ENCODE measurements at places on chromosomes 2 and 18.
A peak's percentile ranks its signal among the peaks of the same experiment; 100 is the strongest.

DNA sequence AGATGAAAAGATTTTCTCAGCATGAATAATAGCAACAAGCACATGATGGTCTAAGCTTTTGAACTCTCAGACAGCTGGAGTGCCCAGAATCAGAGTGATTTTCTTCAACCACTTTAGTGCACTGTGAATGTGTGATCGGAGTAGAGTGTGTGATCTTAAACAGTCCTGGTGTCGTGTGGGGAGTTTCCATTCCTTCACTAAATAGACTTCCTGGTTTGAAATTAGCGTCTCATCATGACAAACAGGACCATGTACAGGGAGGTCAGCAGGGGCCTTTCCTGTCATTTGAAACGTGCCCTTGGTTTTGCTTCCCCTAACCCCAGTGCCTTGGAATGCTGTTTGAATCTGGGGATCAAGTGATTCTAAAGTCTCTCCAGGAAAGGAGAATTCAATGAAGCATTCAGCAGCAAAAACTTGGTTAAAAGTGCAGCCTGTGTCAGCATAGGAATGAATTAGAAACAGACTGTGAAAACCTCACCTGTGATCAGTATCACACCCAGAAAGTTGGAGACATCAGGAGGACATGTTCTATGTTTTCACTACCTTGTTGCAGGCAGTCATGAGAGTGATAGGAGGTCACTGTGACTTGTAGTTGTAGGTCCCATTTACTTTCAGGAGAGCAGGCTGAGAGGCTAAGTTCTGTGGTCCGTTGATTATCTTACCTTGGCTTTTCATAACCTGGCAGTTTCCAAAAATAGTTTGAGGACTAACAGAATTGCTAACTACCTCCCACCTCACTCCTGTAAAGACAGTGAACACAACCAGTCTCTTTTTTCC is 400.3 kb downstream of the MTX2 start:
- peak; percentile 13 for DNase-seq

GRCh38 chr2:50111067-50111466 is 920.9 kb downstream of the NRXN1 start:
- no peak for DNase-seq

- no peak for DNase-seq
Observed at GRCh38 chr2:11681722-11682589, 12.0 kb upstream of the NTSR2 start.

DNA sequence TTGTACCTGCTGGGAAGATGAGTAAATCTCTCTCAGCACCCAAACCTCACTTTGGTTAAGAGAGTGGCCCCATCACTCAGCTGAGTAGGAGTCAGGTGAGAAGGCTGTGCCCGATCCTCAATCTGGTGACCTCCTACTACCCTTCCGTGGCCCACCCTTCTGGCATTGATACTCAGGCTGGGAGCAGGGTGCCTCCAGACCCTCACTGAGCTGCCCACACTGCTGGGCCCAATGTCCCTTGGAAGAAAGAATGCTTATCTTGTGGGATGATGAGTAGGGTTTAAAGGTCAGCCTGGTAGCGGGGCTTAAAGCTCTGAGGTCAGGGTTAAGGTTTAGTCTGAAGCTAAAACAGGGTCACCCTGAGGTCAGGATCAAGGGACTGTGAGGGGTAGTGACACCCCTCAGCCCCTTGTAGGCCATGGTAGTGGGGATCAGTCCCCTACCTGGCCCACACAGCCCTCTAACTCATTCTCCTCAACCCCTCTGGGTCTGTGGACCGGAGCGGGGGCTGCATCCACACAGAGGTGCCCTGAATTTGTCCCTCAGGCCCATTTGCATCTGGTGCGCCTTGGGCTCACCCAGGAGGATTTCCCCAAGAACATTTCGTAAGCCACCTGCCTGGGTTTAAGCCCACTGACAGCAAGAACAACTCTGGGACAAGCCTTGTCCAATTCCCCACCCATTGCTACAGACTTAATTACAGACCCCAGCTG is 123.8 kb downstream of the CYP26B1 start:
- DNase-seq = no peak

GRCh38 chr2:235264121-235264493 is 229.7 kb upstream of the AGAP1 start:
- no peak for DNase-seq

DNA sequence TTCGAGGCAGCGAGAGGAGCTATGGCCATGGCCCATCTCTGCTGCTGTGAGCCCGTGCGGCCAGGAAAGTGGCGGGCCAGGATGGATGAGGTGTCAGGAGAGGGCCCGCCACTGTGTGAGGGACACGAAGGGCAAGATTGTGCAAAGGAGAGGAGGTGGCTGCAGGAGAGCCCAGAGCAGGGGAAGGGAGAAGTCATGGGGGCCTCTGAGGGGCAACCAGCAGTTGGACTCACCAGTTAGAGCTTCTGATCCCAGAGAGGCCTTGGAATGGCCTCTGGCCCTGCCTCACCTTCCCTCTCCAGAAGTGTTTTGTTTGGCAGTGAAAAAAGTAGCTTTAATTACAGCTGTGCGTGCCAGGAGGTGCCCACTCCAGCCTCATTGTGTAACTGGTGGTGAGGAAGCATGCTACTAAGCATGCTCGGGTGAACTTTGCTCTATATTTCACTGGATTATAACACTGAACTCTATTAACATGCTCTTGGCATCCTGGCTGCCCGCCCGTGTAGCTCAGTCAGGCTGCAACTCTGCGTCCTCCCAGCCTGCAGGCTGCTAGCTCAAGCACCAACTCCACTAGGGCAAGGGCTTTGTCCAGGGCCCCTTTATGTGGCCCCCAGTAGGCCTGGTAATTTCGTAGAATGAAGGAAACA is 34.2 kb downstream of the IMPA2 start:
- DNase-seq = peak; percentile 26

DNA sequence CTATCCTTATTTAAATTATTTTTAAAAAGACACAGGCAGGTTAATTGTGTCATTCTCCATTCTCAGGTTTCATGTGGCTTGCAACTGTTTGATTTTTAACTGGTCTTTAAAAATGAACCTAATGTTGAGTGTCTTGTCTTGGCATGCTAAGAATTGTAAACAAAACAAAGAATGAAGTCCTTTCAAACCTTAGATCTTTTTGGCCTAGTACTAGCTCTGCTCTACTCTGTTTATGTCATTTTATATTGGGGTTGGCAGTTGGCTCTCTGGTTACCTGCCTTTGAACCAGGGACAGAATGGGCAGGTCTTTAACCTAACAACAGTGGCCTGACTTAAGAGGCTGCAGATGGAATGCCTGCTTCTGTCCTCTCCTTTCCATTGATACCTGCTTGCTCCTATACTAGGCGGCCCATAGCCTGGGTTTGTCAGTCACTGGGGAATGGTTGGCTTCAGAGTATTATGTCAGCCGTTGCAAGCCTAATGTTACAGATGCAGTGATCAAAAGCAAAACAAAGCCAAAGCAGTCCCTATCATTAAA is 85.5 kb downstream of the MTA3 start:
- DNase-seq = no peak

- DNase-seq = no peak
Observed at GRCh38 chr2:11140492-11140891, 14.8 kb upstream of the SLC66A3 start.

DNA sequence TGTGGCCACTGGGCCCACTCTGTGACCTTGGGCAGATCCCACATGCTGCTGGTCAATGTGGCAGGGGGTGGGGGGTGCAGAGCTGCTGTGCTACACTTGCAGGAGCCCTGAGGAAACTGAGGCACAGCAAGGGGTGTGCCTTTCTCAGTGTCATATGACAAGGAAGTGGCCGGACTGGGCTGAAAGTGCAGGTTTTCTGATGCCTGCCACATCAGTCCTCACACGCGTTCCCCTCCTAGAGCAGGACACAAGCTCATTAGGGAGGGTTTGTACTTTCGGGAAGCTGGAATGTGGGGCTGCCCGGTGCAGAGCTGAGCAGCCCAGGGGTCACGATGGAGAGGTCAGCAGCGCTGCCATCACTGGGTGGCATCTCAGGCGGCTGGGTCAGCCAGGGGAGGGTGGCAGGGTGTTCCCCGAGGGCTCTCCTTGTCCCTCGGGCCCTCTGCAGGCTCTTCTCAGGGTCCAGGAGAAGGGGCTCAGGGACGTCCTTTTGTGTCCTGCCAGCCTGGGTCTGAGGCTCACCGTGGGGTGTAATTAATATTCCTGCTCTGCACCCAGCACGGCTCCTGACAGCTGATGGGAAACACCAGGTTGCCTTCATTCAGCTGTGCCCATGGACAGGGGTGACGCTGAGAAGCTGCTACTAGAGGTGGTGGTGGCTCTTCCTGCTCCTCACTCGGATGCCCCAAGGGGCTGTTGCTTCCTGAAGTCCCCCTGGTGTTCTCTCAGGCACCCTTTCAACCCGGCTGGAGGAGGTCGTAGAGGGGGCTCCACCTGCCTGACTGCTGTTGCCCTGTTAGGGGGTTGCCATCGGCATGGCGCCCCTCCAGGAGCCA is 62.1 kb upstream of the HDAC4 start:
- DNase-seq = no peak

DNA sequence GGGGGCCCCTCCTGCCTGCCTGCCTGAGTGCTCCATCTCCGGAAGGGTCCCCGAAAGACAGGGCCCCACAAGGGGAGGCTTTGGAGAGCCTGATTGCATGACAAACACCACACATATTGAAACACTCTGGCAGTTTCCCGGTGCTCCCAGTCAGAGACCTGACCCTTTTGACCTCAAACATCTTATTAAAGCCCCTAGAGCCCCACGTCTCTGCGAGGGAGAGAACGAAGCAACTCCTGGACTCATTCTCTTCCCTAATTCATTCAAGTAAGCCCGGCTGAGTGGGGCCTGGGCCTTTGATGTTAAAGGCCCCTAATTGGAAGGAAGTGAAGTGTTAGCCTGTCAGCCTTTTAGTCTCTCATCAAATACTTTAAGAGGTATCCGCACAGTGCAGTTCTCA is 335.6 kb downstream of the CYRIA start:
- DNase-seq = no peak

DNA sequence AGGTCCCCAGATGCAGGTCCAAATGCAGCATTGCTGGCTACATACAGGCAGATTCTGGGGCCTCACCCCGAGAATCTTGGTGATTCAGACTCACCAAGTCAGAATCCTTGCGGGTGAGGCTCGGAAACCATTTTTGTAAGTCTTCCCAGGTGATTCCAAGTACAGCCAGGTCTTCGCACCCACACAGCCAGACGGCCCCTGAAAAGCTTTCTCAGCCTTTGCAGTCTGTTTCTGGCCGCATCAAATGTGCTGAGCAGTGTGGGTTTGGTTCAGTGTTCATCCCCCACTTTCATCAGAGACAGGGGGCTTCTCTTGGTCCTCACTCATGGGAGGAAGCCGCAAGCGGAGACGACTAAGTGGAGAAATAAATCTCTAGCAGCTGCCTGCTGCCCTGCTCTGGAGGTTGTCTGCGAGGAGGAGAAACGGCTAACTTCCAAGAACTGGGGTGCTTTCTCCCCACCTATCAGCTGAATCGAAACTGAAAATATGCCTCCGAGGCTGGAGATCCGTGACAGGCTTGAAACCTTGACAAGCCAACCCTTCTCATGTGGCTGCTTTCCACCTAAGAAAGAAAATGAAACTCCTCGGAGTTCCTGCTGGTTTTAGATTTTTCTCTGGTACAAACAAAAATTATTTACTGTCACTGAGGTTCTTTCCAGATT is 8.9 kb upstream of the TMEM185B start:
- no peak for DNase-seq

GRCh38 chr2:137168552-137168951 is 403.2 kb downstream of the THSD7B start:
- DNase-seq = peak; percentile 1

GRCh38 chr2:72347081-72347480 is 199.4 kb upstream of the CYP26B1 start:
- no peak for DNase-seq

DNA sequence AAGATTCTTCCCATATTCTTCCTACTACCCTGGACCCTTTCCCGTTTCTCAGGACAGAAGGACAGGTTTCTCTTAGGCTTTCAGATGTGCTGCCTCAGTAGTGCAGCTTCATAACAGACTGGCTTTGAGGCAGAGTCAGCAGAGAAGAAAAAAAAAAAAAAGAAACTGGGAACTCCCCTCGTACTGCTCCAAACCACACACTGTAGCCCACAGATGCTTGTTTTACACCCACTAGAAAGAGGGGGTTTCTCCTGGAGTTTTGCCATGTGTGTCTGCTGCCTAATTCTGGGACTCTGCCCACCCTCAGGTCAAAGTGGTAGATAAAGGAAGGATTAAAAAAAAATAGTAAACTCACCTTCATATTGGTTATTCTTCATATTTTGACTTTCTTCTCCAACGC is 95.9 kb downstream of the NCOA1 start:
- no peak for DNase-seq

DNA sequence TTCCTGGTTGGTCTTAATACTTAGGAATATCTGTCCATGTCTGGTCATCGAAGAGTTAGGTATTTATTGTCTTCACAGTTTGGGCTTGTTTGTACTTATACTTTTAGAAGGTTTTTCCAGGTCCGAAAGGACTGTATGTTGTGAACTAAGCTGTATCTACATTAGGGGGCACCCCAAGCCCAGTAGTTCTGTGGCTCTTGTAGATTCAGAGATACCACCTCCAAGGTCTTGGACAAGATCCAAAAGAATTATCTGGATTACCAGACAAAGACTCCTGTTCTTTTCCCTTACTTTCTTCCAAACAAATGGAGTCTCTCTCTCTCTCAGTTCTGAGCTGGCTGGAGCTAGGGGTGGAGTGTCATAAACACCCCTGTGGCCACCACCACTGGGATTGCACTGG is 328.7 kb downstream of the ZNF804A start:
- no peak for DNase-seq

DNA sequence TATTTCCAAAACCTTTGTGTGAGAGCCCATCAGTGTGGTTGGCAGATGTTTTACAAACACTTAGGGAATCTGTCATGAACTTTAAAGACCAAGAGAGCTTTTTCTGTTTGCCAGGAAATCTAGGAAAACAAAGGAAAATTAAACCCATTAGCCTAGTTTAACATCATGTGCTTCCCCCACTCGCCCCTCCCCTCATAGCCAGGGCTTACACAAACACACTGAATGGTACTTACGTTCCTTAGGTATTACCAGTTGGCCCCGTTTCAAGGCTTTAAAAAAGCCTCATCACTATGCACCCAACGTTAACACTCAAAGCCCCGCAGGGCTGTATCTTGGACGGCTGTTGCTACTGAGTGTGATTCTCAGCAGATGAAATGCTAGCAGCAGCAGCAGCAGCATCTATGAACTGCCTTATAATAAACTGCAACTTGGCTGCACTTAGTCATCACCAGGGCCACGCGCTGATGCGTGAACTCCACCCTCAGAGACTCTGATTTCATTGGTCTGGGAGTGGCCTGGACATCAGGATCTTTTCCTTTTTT is 20.1 kb upstream of the TTC39C start:
- DNase-seq = peak; percentile 58

DNA sequence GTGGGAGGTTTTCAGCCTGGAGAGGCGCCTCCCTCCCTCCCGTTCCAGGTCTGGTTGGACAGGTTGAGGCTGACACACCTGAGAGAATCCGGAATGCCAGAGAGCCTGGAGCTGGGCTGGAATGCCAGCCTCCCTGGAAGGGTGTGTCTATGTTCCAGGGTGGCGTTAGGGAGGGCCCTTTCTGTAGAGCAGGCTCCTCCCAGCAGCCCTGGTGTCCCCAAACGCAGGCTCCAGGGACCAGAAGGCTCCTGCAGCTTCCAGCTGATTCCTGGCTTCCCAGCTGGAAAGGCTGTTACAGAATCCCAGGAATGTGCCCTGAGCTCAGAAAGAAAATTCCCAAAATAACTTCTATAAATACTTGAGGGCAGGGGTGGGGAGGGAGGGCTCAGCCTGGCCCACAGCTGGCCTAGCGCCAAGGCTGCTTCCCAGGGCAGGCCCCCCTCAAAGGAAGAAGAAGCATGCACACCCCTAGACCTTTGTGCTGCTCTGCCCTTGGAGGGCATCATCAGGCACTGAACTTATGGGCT is 85.4 kb downstream of the STPG4 start:
- peak; percentile 34 for DNase-seq

GRCh38 chr18:44816050-44816449 is 135.4 kb downstream of the SETBP1 start:
- DNase-seq = no peak

- no peak for DNase-seq
Observed at GRCh38 chr2:177554365-177554764, 161.8 kb downstream of the AGPS start.
